ENCODE measurements at places on chromosomes 2 and 18.

- no peak for DNase-seq
These were observed 89.0 kb downstream of the KCTD1 start for GRCh38 chr18:26459340-26459739.

- DNase-seq, result no peak
These were observed 52.5 kb downstream of the SDC1 start for GRCh38 chr2:20172273-20173055.

GRCh38 chr2:215870986-215871385 lies 142.4 kb downstream of the MREG start:
- no peak for DNase-seq

GRCh38 chr18:28729321-28729720 lies 552.4 kb upstream of the CDH2 start:
- no peak for DNase-seq

DNA sequence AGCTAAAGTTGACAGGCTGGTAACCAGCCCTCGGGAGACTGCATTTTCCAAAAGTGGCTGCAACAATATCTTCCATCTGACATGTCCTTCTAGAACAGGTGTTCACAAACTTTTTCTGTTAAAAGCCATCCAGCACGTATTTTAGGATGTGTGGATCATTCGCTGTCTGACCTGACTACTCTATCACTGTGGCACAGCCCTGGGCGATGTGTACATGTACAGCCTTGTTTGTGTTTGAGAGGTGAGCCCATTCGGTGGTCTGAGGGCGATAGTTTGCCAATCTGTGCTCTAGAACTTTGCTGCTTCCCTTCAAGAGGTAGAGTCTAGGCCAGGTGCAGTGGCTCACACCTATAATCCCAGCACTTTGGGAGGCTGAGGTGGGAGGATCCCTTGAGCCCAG lies 166.2 kb downstream of the TGIF1 start:
- DNase-seq, result no peak

DNA sequence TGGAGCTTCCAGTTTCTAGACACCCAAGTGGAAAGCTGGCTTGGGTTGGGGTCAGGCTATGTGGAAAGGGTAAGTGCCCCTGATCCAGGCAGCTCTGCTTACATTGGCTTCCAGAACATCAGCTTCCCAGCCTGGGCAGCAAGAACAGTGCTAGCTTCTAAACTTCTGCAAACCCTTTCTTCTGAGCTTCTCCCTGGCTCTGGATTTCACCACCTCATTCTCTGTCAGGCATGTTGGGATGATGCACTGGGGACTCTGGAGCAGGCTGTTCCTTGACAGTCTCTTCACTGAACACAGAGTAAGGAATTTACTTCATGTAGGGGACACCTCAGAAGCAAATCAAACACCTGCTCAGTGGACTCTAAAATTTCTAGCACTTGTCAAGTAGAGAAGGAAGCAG lies 72.8 kb downstream of the LYPD1 start:
- no peak for DNase-seq

GRCh38 chr2:213121690-213122089 lies 29.7 kb downstream of the IKZF2 start:
- no peak for DNase-seq

GRCh38 chr18:43013486-43013885 lies 102.0 kb downstream of the RIT2 start:
- no peak for DNase-seq

GRCh38 chr2:62084801-62085200 lies 111.1 kb upstream of the B3GNT2 start:
- no peak for DNase-seq

GRCh38 chr2:179562330-179562885 lies 297.8 kb upstream of the SESTD1 start:
- DNase-seq, result no peak

DNA sequence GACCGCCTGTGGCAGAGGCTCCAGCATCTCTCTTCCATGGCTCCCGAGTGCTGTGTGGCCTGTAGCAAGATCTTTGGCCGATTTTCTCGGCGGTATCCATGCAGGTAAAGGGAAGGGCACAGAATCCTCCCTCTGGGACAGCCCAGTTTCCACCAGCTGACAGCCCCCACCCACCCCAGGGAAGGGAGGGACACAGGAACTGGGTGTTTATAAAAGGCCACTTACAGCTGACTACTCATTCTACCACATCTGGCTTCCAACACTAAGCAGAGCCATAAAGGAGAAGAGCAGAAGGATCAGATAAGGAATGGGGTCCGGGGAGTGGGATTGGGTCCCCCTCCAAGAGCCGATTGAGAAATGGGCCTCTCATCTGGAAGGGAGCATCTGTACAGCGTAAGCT lies 20.2 kb downstream of the RUFY4 start:
- no peak for DNase-seq

- DNase-seq, result no peak
These were observed 415.1 kb upstream of the MAP2 start for GRCh38 chr2:209008636-209009287.

DNA sequence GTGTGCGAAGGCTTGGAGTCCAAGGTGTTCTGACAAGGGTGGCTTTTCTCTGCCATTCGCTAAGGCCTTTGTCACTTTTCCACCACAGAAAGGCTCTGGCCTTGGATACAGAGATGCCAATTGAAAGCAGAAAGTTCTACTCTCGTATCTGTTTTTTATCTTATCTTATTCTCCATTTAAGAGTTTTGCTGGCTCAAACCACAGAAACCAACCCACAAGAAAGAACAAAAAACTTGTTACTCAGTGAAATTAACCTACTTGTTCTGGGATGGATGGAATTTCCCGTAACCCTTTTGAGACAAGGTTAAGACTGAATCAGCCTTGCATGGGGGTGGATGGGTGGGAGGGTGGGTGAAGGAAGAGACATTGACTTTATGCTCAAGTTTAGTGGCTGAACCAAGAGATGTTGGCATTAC lies 221.7 kb downstream of the CDH20 start:
- DNase-seq, result no peak

DNA sequence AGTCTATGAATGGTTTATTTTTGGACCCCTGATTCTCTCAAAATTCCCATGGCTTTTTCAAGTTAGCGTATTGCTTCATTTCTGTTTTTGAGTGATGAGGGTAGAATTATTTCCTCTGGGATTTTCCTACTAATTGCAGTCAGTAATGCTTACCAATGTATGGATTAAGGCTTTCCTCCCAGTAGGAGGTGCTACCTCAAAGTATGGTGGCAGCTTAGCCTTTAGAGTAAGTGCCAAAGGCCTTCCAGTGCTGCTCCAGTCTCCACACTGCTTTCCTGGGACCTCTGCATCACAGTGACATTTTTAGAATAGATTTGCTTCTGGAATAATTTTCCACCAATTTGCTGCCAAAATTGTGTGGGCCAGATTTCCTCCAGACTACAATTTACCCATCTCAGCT lies 16.2 kb upstream of the SSB start:
- no peak for DNase-seq

DNA sequence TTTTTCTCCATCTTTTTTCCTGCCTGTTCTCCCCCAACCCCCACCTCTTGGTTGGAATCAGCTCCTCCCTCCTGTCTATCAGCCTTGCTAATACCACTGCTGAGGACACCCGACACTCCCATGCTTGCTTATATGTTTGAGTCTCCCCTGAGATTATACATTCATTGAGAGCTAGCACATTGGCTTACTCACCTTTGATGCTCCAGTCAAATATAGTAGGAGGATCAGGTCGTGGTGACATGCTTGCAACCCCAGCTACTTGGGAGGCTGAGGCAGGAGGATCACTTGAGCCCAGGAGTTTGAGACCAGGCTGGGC lies 91.5 kb upstream of the CCBE1 start:
- no peak for DNase-seq

DNA sequence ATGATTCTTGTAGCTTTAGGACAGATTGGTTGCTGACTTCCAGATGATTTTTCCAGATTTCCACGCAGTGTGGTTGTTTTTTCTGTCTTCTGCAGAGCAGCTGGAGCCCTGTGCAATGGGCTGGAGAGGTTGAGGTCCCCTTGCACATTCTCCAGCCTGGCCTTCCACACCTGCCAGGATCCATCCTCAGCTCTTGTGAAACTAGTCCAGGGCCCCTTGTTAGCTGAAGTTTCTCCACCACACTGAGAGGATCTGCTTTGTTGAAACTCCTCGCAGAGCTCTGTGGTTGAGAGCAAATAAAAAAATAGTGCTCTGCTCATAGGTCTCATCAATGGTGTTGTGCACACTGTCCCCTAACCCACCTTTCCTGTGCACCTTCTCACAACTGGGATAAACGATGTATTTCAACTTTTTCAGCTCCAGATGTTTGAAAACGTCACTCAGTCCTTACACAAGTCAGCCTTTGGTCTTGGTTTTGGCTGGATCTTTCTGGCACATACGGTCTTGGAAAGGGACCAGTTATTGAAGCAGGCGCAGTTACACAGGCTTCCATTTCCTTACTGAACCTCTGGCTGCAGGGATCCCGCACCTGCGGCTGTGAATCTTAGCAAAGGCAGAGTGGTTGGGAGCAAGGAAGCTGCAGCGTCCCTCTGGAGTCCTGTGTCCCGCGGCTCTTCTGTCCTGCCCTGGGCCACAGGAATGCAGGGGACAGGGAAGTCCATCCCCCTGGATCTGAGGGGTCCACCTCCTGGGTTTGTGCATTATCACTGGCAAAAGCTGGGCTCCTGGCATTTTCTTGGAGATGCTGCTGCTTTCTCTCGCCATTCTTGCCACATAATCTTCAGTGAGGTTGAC lies 272.0 kb upstream of the DSEL start:
- no peak for DNase-seq

GRCh38 chr2:41933046-41933420 lies 114.8 kb upstream of the PKDCC start:
- no peak for DNase-seq

GRCh38 chr2:224711859-224712665 lies 4.1 kb downstream of the CCDC195 start:
- DNase-seq, result no peak

GRCh38 chr2:213149949-213150314 lies 1.5 kb downstream of the IKZF2 start:
- DNase-seq, result no peak

DNA sequence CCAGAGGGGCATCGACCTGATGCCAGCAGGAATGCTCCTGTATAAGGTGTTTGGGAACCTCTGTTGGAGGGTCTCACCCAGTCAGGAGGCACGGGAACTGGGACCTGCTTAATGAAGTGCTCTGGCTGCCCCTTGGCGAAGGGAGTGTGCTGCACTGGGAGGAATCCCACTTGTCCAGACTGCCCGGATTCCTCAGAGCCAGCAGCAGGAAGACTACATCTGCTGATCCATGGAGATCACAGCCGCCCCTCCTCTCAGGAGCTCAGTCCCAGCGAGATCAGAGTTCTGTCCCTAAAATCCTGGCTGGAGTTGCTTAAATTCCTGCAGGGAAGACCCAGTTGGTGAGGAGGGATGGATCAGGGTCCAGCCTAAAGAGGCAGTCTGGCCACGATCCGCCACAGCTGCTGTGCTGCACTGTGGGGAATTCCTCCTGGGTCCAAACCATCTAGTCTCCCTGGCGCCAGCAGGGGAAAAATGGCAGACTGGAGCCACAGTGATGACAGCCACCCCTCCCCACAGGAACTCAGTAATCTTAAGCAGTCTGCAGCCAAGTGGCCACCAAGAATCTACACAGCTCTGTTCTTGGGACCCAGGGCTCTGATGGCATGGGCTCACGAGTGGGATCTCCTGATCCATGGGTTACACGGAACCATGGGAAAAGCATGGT lies 76.5 kb upstream of the NRP2 start:
- DNase-seq, result no peak

DNA sequence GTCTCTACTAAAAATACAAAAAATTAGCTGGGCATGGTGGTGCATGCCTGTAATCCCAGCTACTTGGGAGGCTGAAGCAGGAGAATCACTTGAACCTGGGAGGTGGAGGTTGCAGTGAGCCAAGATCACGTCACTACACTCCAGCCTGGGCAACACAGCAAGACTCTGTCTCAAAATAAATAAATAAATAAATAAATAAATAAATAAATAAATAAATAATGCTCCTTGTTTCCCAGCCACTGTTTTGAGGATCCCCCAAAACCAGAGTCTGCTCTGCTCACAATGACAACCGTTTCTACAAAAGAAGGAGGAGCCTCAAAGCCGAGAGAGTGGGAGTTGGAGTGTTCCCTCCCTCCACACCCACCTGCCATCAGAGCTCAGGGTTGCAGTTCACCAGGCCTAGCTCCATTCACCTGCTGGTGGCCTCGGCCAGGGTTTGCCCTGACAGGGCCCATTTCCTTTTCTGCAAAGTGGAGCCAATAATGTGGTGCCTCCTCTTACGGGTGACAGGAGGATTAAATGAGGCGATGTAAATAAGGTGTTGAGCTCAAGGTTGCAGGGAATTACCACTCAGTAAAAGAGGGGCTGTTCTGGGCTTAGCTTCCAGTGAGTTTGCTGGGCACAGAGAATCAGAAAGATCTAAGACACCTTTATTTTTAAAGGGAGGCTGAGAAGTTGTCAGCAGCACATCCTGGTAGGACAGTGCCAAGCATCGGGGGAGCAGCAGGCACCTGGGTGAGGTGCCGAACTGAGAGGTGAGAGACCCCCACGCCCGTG lies 25.5 kb downstream of the CRACDL start:
- DNase-seq, result no peak

- no peak for DNase-seq
These were observed 6.0 kb downstream of the SCG2 start for GRCh38 chr2:223596208-223596607.

- DNase-seq, result no peak
These were observed 673 bp upstream of the SMCHD1 start for GRCh38 chr18:2654928-2655177.

- no peak for DNase-seq
These were observed 307.4 kb upstream of the VWC2L start for GRCh38 chr2:214103276-214104001.

GRCh38 chr2:43075811-43076585 lies 150.4 kb downstream of the ZFP36L2 start:
- DNase-seq, result no peak

- DNase-seq, result no peak
These were observed 319.3 kb upstream of the MMADHC start for GRCh38 chr2:149906886-149907285.

- no peak for DNase-seq
These were observed 123.9 kb downstream of the ACKR3 start for GRCh38 chr2:236693531-236693930.

- DNase-seq, result no peak
These were observed 206.1 kb downstream of the FAM210A start for GRCh38 chr18:13520306-13520705.

DNA sequence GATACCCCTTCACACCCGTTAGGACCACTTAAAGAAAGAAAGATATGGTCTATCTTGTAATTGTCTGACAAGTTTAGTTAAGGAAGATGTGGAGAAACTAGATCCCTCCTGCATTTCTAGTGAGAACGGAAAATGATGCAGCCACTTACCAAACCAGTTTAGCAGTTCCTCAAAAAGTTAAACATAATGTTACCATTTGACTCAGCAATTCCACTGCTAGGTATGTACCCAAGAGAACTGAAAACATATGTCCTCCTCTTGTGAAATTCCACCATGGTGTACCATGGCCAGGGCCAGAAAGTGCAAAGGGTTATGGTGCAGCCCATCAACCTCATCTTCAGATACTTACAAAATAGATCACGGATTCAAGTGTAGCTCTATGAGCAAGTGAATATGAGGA lies 79.0 kb upstream of the ID2 start:
- DNase-seq, result no peak

- DNase-seq, result no peak
These were observed 405.3 kb downstream of the STK39 start for GRCh38 chr2:167842047-167842446.

- DNase-seq, result no peak
These were observed 4.1 kb downstream of the ANTXR1 start for GRCh38 chr2:69017080-69017479.
